ENCODE measurements at places on chromosomes 16 and 17.

- peak; percentile 45 for DNase-seq
Observed at GRCh38 chr17:6427279-6427781, 7.6 kb downstream of the AIPL1 start.

GRCh38 chr17:7029659-7030058 is 6.2 kb upstream of the SLC16A13 start:
- DNase-seq = no peak

GRCh38 chr17:50871364-50871763 is 5.2 kb upstream of the TOB1 start:
- DNase-seq = peak; percentile 20

- DNase-seq = no peak
Observed at GRCh38 chr16:73543970-73544599, 496.2 kb upstream of the ZFHX3 start.

- DNase-seq = no peak
Observed at GRCh38 chr17:2058586-2059546, 4.0 kb downstream of the HIC1 start.

- DNase-seq = no peak
Observed at GRCh38 chr17:55818451-55819375, 67.9 kb downstream of the PCTP start.

DNA sequence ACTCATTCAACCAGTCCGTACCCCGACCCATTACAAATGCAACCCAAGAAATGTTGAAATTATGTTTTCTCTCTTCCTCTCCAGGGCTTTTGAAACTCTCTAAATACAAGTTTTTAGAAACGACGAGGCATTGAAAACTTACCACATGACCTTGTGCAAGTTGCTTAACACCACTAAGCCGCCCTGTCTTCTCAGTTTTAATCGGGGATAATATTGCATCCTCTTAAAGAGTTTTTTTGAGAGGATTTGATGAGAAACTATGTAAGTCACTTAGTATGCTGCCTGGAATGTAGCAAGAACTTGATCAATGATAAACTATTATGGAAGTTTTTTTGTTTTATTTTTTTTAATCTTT is 149.0 kb upstream of the FAM20A start:
- no peak for DNase-seq

DNA sequence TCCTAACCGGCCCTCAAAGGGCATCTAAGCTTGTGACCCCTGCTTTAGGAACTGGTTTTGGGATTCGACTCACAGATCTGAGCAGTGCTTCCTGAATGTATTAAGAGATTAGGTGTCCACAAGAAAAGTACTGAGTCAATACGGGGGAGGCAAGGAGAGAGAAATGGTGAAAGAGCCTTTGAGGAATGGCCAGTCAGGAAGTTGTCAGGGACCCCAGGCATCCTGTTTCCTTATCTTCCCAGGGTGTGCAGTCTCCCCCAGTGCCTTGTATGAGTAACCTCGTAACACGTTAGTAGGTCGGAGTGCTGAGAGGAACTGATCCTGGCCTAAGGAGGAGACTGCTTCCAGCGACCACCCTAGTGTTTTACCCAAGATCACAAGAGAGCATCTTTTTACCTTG is 16.4 kb upstream of the TMED6 start:
- no peak for DNase-seq

- peak; percentile 66 for DNase-seq
Observed at GRCh38 chr17:40803617-40804082, 3.9 kb upstream of the KRT28 start.

GRCh38 chr17:51087072-51087757 is 33.5 kb downstream of the SPAG9 start:
- DNase-seq = no peak

- DNase-seq = no peak
Observed at GRCh38 chr17:9937241-9937761, 32.2 kb upstream of the RCVRN start.

GRCh38 chr17:2302778-2303203 is 794 bp downstream of the SMG6 start:
- no peak for DNase-seq

- no peak for DNase-seq
Observed at GRCh38 chr17:63274146-63274545, 172.0 kb downstream of the CYB561 start.

- DNase-seq = no peak
Observed at GRCh38 chr16:65869261-65869660, 497.2 kb upstream of the CDH5 start.

DNA sequence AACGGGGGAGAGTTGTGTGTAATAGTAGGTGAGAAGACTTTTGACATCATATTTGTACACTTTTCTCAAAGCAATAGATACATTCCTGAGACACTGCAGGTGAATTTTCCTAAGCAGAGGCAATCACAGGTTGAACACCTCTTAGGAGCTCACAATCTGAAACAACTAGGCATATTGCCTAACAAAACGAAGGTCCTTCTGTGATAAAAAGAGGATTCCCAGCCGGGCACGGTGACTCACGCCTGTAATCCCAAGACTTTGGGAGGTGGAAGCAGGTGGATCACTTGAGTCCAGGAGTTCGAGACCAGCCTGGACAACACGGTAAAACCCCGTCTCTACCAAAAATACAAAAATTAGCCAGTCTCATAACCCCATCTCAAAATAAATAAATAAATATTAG is 17.4 kb downstream of the NXN start:
- DNase-seq = no peak

GRCh38 chr17:12341328-12341727 is 320.7 kb downstream of the MAP2K4 start:
- DNase-seq = no peak

- DNase-seq = no peak
Observed at GRCh38 chr16:59324462-59324861, 590.3 kb upstream of the GOT2 start.

GRCh38 chr17:35245196-35245486 is 2.3 kb downstream of the SLFN5 start:
- DNase-seq = no peak

DNA sequence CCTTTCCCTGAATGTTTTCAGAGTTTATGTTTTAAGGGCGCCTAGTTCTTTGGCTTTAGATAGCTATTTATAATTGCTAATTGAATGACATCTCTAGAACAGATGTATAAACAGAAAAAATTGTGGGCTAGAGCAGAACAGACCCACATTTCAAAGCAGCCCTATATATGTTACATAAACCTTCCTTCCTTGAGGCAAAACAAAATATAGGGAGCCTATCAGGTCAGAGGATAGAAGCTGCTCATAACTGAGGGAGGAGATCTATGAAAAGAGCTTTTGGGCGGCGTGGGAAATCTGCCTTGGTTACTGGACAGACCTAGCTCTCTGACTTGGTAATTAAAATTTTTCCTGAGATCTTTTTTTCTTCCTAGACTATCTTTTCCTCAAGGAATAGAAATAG is 68.4 kb downstream of the SPAG9 start:
- DNase-seq = no peak

- no peak for DNase-seq
Observed at GRCh38 chr17:19933221-19933620, 44.4 kb downstream of the AKAP10 start.

GRCh38 chr17:53092072-53092471 is 730.7 kb upstream of the KIF2B start:
- DNase-seq = no peak

DNA sequence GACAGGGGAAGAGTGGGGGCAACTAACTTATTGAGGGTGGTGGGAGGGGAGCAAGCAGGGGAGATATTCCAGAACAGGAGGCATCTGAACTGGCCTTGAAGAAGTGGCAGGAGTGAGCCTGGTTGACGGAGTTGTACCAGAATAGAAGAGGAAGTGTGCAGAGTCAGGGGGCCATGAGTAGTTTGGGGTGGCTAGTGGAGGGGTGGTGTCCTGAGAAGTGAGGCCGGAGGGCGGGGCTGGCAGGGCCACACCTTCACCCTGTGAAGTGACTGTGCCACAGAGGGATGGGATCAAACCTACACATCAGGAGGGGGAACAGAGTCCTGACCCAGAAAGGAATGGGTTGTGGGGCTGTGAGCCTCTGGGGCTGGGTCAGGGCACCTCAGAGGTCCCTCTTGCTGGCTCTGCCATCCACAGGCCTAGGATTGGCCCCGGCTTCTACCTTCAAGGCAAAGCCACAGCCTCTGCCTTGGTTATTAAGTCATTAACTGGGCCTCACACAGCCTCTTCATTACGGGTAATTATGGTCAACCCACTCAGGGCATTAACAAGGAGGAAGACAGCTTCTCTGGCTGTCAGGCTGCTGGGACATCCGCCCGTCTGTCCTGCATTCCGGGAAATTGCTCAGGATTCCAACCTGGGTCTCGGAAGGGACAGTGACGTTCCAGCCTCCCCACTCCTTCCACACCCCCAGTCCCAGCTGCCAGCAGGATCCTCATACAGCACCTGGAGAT is 12.7 kb downstream of the SPNS2 start:
- DNase-seq = no peak

DNA sequence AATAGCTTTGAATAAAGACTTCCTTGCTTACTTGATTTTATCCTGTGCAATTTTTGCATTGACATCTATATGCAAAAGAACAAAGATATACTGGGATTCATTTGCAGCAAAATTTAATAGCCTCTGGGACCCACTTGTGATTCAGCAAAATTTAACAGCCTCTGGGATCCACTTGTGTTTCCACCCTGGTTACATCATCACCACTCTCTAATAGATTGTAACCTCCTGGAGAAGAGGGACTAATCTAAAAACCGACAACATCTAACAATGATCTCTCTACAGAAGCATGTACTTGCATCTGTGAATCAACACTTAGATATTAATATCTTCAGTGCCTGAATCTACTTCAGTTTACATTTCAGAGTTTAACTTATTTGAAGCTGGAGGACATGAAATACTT is 202.0 kb upstream of the CPHXL start:
- no peak for DNase-seq

DNA sequence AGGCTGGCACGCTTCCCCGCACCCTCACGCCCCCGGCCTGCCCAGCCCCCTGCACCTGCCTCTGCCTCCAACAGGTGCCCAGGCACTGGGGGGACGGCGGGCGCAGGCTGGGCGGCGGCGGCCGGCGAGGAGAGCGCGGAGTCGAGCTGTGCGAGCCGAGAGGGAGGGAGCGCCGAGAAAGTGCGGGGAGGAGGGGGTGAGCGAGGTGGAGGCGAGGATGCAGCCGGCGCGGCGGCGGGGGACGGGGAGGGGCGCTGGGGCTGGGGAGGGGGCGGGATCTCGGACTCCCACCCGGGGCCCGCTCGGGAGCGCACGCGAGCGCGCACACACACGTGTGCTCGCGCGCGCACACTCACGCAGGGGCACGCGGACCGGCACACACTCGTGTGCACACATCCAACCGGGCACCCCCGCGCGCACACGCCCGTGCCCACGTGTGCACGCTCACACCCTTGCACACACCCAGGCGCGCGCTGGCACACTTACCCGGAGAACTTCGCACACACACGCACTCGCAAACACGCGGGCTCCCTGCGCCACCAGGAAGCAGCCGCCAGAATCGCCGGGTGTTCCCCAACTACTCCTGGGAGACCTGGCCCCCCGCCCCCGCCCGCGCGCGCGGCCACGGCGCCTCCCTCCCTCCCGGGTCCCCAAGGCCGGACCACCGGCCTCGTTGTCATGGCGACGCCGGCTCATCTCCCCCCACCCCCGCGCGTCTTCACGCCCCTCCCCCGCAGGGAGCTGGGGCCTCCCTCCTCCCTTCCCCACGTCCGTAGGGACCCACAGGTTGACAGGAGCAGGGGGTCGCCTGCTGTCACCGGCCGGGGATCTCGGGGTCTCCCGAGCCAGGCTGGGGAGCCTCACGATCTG is at the start of gene DOC2A:
Gene DOC2A, minus strand, starts transcription at position 184 of the 870 bp plus-strand sequence. CDS start 805 bp downstream, outside the sequence.
- DNase-seq = no peak

DNA sequence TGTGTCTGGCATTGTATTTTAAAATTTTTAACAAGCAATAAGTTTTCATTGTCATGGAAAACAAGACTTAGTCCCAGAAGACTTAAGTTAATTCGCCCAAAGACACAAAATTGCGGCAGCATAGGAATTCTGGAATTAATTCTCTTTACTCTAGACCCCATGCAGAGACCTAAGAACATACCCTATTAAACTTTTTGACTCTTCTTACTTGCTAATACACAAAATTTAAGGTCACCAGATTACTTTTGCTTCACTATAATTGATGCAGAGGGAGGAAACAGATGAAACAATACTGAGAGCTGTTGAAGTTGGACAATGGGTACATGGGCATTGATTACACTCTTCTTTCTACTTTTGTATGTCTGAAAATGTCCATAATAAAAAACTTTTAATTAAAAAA is 12.6 kb downstream of the HELZ start:
- no peak for DNase-seq

GRCh38 chr16:79662669-79663313 is 62.3 kb upstream of the MAF start:
- no peak for DNase-seq

DNA sequence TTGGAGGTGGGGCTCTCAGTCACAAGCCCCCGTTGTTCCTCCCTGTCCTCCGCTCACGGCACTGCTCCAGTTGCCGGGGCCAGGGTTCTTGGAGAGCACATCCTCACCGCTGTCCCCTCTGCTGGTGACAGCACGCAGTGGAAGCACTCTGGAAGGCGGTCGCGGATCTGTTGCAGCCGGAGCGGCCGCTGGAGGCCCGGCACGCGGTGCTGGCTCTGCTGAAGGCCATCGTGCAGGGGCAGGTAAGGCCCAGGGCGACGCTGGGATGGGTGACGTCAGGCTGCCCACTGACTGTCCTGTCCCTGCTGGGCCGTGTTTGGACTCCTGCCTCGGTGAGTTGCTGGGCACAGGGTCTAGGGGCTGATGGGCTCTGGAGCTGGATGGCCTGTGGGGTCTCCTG is 5.4 kb downstream of the TSC2 start:
- DNase-seq = no peak

DNA sequence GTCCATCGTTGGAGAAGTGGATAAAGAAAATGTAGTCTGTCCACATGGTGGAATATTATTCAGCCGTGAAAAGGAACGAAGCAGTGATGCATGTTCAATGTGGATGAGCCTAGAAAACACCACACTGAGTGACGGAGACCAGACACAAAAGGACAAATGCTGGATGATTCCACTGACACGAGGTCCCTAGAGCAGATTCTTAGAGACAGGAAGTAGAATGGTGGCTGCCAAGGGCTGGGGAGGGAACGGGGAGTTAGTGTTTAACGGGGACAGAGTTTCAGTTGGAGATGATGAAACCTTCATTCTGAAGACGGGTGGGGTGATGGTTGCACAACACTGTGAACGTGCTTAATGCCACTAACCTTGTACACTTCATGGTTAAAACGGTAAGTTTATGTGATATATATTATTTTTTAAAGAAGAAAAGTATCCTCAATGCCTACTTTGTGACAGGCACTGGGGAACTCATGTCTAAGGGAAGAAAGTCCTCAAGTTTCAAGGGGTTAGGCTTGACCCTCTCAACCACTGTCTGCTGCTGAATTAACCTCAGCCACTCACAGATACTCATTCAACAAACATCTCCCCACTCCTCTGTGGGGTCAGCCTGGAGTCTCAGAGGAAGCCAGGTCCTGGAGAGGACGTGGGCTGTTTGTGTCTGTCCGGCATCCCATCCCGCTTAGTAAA is 17.6 kb downstream of the C16orf74 start:
- DNase-seq = no peak

DNA sequence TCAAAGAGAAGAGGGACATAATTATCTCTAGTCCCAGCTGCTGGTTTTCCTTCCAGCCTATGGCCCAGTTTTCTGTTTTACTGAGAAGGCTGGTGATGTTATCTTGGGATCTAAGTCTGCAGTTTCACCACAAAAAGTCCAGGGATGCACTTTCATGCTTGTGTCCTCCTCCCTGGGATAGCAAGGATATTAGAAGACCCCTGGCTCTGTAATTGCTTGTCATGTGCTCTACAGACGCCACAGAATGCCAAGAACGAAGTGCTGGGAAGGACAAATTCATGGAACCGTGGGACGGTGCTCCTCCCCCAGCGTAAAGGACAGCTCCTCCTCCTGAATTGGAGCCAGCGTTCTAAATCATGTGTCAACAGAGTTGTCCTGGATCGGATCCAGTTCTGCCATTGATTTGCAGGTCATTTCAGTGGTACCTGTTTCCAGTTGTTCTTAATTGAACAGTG is 8.6 kb downstream of the MAPT start:
- no peak for DNase-seq
